ENCODE measurements at places on chromosomes 6 and 20.

- DNase-seq, result no peak
Observed at GRCh38 chr6:126949786-126950185, 168.7 kb upstream of the RSPO3 start.

GRCh38 chr20:23362392-23363256 is 642 bp downstream of the GZF1 start:
- DNase-seq, result peak; percentile 9

DNA sequence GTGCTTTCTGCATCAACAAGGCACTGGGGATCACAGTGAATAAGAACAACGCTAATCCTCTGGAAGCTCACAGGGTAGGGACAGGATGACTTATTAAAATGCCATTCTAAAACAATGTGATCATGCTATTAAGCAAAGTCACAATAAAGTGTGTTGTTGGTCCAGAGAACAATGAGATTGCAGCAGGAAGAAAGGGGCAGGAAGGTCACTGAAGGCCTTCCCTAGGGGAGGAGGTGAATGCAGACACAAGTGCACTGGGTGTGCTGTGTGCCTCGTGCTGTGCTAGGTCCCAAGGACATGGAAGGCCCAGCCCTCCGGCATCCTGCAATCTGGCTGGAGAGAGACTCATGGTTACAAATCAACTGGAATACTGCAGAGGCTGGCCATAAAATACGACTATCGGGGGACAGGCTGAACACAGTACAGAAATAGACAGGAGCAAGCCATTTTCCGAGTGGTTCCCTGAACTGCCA is 55.7 kb downstream of the LYRM4 start:
- no peak for DNase-seq

DNA sequence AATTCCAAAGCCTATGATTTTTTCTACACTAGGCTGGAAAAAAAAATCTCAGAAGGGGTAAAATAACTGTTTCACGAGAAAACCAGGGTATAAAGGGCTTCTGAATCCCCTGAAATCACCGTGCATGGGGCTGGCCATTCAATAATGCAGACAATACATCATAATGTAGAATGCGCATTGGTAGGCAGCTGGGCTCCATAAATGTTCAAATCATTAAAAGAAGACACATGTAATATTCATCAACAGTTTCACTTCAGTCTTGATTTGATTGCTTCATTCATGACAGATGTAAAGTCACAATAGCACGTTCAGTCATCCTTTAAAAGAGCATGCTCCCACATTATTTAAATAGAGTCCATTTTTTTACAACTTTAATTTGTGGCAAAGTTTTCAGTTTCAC is 20.5 kb downstream of the PTCHD4 start:
- no peak for DNase-seq

DNA sequence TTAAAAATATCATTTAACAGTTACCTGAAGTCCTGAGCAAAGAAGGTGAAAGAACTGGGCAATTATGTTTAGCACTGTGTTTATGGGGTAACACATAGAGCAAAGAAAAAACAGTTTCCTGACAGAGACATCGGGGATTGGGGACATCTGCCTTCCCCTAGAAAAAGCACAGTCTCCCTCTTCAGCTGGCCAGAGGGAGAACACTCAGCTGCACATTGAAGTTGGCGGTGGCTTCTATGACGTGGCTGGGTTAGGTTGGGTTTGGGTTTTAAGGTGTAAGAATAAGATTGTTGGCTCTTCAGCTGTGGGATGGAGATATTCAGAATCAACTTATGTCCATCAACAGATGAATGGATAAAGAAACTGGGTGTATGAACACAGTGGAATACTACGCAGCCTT is 124.0 kb upstream of the DTNBP1 start:
- no peak for DNase-seq

- peak; percentile 14 for DNase-seq
Observed at GRCh38 chr20:34017610-34018009, 23.9 kb downstream of the RALY start.

GRCh38 chr6:132443206-132443605 is 41.9 kb upstream of the MOXD1 start:
- DNase-seq, result no peak

DNA sequence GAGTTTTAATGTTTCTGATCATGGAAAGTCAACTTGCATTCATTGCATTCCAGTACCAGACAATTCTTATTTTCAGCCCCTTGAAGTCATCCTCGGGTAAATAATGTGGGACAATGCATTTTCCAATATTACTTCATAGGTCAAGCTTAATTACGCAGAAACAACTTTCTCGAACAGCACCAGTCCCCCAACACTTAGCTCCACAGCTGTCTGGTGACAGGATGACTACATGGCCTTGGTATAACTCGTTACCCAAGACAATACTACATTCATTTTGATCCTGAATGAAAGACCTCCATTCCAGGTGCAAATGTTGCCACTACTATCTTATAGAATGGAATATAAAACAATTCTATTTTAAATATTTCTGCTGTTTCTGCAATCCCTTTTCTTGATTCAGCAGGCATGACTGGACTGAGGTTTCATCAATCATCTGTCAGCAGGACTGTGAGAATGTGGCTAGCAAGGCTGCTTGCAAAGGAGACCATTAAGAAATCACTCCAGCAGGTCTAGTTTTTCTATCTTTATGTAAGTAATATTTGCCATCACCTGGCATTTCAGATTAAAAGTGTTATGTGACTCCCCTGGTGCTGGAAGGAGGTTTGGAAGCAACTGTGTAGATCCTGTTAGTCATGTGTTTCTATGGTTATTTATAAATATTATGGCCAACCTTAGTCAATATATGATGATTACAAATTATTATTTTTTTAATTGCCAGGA is 147.9 kb downstream of the HAO1 start:
- DNase-seq, result no peak

DNA sequence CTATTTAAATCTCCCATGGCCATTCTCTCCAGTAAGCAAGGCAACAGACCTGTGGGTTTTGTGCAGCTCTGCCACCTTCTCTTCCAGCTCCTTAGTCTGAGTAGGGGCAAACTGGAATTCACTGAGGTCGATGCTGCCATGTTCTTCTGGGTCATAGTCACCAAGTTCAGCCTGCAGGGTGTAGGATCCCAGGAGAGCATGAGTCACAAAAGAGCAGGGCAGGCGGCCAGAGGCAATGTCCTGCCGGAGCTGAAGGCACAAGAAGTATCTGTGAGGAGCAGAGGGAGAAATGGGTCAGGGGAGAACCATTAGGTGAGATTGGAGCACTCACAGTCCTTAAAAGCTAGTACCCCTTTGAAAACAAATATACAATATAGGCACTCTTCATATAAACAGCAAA is 73.7 kb downstream of the SMLR1 start:
- no peak for DNase-seq

DNA sequence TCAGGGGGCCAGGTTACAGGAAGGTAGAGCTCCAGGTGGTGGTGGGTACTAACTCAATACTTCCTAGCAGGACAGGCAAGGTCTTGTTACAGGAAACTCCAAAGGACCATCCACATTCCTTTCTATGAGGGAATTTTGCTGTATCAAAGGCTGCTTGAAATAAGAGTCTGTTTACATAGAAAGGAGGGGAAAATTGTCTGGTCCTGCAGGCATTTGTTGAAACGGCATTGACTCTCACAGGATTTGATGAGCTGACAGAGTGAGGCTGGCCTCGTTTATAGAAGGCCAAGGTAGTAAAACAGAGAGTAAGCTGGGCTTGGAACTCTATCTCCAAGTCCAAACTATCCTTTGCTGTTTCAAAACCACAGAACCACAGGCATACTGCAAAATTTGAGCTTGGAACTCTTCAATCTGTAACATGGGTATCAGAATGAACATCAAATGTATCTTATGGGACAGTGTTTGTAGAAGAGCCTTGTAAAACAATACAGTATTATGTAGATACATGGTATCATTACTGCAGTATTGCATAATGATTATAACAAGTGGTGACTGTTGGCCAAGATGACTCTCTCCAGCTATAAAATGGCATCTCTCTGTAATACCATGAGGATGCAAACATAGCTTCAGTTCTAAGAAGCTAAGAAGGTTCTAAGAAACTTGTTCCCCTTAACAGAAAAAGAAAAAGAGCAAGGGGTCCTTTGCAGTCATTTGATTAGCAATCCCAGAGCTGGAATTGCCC is 61.5 kb downstream of the TRAM2 start:
- DNase-seq, result no peak

DNA sequence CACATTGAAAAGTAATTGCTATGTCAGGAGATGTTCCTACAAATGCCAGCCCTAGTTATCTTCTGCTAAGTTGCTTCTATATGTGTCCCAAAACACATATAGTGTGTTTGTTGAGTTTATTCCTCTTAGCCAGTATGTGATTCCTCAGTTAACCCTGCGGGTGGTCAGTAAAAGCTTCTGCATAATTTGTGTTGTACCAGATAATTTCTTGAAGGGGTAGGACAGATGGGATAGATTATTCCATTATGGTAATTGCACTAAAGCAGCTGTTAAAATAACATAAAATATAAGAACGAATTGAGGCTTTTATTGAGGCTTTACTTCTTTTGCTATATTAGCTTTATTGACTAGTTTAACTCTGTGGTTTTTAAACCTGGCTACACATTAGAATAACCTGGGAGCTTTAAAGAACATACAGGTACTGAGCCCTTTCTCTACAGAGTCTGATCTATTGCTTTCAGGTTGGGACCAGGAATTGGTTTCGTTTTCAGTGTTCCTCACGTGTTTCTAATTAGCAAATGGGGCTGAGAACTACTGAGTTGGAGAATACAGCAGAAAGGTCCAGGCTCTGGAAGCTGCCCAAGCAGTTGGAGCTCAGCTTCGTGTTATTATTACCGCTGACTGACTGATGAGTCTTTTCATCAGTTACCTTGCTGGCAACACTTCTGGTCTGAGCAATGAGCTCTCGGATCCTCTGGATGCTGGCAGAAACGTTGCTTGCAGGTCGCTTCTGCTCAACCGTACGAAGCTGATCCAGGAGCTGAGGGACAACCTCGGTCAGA is 56.9 kb downstream of the FAM229B start:
- no peak for DNase-seq

DNA sequence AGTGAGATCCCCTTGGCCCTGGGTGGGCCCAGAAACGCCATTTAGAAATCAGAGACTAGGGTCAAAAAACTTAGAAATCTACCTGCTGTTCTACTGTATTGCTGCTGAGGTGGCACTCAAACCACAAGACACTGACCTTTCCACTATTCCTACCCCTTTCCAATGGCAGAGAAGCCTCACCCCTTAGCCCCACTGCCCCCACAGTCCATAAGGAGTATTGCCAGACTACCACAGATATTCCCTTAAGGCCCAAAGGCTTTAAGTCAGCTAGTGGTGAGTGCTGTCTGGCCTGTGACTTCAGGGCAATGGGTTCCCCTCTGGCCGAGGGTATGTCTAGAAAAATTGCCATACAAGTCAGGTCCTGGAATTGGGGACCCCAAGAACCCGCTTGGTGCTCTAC is 656.1 kb downstream of the COL12A1 start:
- DNase-seq, result peak; percentile 14

DNA sequence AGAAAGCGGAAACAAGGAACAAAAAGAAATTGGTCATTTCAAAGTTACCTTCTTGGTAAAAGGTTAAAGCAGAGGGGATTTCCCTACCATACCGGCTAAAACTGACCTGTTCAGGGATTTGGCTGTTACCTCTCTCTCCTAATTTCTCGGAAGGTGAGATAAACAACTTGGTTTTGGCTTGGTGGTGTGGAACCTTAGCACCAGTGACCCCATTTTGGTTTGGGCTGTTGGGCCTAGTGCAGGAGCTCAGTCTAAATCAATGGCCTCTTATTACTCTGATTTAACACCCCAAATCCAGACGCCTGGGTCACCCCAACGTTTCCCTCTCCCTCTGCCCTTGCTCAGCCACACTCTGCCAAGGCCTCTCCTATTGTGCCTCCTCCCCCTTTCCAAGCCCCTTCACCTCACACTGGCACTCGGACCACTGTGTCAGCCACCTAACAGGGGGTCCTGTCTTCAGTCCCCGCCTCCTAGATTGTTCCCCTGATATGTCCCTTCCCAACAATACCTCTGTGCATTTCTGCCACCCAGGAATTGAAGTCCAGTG is 8.3 kb downstream of the NCR2 start:
- DNase-seq, result no peak

- DNase-seq, result no peak
Observed at GRCh38 chr20:57390604-57391438, at the start of gene RBM38. Gene RBM38 (plus strand): TSS chr20:57391396. CDS start chr20:57391582, 186 bp downstream.

GRCh38 chr6:34947561-34947960 is 58.5 kb downstream of the ANKS1A start:
- DNase-seq, result no peak

- no peak for DNase-seq
Observed at GRCh38 chr20:56706867-56707360, 77.8 kb downstream of the TFAP2C start.

- DNase-seq, result no peak
Observed at GRCh38 chr6:124254941-124255685, 451.4 kb downstream of the NKAIN2 start.

- no peak for DNase-seq
Observed at GRCh38 chr6:167044696-167045095, 45.5 kb downstream of the CEP43 start.

- DNase-seq, result no peak
Observed at GRCh38 chr20:18971574-18971973, 158.0 kb downstream of the SCP2D1 start.

DNA sequence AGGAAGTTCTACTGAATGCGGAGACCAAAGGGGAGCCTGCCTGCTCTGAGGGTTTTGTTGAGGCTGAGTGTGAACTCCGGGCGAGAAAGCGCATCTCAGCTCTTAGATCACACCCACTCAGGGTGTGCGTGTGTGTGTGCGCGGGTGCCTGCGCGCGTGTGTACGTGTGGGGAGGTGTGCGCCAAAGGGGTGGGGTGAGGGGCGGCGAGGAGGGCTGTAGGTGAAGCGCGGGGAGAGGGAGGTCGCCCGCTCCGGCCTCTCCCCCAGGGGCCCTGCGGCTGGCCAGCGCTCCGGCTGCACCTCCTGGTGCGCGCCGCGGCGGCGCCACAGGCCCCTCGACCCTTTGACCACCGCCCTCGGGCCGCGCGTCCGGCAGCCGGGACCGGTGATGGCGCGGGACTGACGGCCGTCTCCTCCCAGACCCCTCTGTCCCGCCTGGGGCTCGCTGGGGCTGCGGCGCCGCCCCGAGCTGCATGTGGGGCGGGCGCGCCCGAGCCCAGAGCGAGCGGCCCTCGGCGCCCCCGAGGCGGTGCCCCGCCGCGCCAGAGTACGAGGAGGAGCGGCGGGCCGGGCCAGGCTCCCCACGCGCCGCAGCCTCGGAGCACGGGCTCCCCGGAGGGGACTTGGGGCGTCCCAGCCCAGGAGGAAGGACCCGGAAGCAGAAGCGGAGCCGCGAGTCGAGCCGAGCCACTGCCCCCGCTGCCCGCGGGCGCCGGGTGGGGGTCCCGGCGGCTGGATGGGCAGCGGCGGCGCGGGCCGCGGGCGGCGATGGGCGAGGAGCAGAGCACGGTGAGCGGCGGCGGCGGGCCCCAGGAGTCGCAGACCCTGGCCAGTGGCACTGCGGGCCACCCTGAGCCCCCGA is at the start of gene RNF217:
TSS of gene RNF217 (plus strand) at position 661 of the 862 bp plus-strand sequence. CDS start at position 769, 108 bp downstream.
- peak; percentile 20 for DNase-seq

DNA sequence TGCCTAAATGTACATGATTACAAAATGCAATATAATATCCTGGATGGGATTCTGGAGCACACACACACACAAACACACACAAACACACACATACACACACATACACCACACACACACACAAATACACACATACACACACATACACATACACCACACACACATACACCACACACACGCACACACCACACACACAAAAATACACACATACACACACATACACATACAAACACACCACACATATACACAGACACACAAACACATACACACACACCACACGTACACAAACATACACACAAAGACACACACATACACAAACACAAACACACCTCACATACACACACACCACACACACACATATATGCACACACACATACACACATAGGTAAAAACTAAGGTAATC is 134.6 kb upstream of the SYNDIG1 start:
- DNase-seq, result no peak

- DNase-seq, result peak; percentile 82
Observed at GRCh38 chr6:31070711-31071197, 41.6 kb downstream of the C6orf15 start.
